ENCODE measurements at places on chromosomes 6 and 20. TPM values are rescaled to one million over a fixed set of nuclear protein-coding genes. Genes with fewer than 3 reads are reported as not detected.
A peak's percentile ranks its signal among the peaks of the same experiment; 100 is the strongest.

DNA sequence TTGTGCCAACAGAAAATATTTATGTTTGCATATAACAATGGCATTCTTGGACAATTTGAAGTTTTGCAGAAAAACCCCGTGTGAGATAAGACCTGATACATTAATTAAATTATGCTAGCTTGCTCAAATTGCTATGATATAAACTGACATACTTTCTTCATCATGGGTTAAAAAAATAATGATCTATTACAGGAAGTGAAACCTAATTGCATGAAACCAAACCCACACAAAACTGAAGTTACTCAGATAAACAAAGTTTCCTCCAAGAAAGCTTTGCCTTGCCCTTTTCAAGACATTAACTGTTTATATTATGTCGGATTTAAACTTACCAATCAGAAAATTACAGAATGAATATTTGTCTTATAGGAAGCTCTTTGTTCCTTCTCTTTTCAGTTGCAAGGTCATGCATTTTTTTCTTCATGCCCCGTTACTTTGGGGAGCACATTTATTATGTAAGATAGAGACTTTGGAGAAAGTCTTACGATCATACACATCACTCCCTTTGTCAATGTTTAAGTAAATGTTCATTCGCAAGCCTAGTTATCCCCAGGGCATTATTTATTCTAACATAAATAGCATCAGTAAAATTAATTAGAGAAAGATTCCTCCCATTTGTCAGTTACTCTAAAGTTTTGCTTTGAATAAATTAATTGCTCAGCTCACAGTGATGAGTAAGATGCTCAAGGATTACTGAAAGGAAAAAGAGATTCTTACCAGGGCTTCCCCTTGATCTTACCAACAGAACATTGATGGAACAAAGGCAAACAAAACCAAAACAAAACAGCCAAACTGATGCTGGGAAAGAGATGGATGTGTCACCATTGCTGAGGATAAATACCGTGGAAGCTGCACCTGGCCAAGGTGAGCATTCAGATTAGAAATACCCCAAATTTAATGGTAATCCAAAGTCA is 14.8 kb upstream of the TMEM244 start:
- no peak overlapping the region for H3K4me3 ChIP-seq
- no peaks in the 10 kb centered on the region for H3K36me3 ChIP-seq
- no peaks in the 10 kb centered on the region for H3K4me1 ChIP-seq
- no peak for DNase-seq
- H3K27ac ChIP-seq, result no peak overlapping the region

DNA sequence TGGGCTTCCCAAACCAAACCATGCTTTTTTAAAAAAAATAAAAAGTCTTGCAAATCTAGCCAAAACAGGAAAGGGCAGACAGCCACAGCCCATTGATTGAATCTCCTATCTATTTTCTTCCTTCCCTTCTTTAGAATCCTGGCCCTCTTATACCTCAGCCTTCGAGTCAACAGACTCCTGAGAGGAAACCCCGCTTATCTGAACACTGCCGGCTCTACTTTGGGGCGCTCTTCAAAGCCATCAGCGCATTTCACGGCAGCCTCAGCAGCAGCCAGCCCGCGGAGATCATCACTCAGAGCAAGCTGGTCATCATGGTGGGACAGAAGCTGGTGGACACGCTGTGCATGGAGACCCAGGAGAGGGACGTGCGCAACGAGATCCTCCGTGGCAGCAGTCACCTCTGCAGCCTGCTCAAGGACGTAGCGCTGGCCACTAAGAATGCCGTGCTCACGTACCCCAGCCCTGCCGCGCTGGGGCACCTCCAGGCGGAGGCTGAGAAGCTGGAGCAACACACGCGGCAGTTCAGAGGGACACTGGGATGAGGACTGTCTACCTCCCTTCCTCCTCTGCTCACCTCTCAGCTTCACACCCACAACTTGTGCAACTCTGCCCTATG is 10.1 kb upstream of the RTF2 start:
- DNase-seq, result no peak
- H3K4me3 ChIP-seq, result no peak overlapping the region
- no peaks in the 10 kb centered on the region for H3K27me3 ChIP-seq
- no peaks in the 10 kb centered on the region for H3K4me1 ChIP-seq

- DNase-seq, result no peak
- no peaks in the 10 kb centered on the region for H3K36me3 ChIP-seq
- H3K4me3 ChIP-seq, result no peak overlapping the region
Observed at GRCh38 chr20:60135276-60135675, 177.1 kb downstream of the CDH26 start.

GRCh38 chr6:166595061-166595780 is 8.7 kb upstream of the RAMACL start:
- no peaks in the 10 kb centered on the region for H3K36me3 ChIP-seq
- peak overlapping the region; percentile 49 for H3K27ac ChIP-seq
- H3K4me3 ChIP-seq, result no peak overlapping the region
- peaks cover 54% of the 10 kb centered on the region for H3K4me1 ChIP-seq

- H3K27me3 ChIP-seq, result no peaks in the 10 kb centered on the region
- no peaks in the 10 kb centered on the region for H3K36me3 ChIP-seq
- no peak for DNase-seq
- H3K4me1 ChIP-seq, result peaks cover 64% of the 10 kb centered on the region
Observed at GRCh38 chr20:49584418-49585382, 16.8 kb upstream of the PTGIS start.

GRCh38 chr20:50464026-50464724 is 46.0 kb upstream of the PTPN1 start:
- peak; percentile 88 for DNase-seq
- H3K36me3 ChIP-seq, result no peaks in the 10 kb centered on the region
- H3K4me3 ChIP-seq, result peak overlapping the region; percentile 18
- no peaks in the 10 kb centered on the region for H3K27me3 ChIP-seq
- no peaks in the 10 kb centered on the region for H3K4me1 ChIP-seq
- H3K27ac ChIP-seq, result no peak overlapping the region

DNA sequence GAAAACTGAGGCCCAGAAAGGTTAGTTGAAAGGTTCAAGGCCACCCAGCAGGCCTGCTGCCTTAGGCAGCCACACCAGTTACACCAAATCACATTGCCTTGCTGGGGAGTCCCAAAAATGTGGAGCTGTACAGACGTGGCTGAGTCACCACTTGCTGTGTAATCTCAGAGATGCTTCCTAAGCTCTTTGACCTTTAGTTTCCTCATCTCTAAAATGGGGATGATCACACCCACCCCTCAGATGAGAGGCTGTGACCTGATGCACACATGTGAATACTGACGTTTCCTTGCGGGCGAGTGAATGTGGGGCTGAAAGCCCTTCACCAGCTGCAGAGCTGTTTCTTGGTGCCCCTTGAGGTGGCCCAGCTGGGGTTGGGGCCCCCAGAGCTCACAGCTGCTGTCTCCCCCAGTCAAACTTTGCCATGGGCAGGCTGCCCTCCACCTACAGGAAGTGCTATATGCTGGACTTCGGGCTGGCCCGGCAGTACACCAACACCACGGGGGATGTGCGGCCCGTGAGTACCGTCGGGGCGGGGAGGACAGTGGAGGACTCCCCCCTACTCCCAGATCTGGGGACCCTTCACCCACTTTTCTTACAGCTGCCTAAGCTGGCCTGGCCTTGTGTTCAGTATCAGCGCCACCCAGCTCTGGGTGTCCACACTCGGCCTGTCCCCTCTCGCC is 11.0 kb downstream of the TTBK1 start:
- H3K4me3 ChIP-seq, result no peak overlapping the region
- H3K4me1 ChIP-seq, result no peaks in the 10 kb centered on the region
- H3K27ac ChIP-seq, result no peak overlapping the region
- DNase-seq, result no peak

DNA sequence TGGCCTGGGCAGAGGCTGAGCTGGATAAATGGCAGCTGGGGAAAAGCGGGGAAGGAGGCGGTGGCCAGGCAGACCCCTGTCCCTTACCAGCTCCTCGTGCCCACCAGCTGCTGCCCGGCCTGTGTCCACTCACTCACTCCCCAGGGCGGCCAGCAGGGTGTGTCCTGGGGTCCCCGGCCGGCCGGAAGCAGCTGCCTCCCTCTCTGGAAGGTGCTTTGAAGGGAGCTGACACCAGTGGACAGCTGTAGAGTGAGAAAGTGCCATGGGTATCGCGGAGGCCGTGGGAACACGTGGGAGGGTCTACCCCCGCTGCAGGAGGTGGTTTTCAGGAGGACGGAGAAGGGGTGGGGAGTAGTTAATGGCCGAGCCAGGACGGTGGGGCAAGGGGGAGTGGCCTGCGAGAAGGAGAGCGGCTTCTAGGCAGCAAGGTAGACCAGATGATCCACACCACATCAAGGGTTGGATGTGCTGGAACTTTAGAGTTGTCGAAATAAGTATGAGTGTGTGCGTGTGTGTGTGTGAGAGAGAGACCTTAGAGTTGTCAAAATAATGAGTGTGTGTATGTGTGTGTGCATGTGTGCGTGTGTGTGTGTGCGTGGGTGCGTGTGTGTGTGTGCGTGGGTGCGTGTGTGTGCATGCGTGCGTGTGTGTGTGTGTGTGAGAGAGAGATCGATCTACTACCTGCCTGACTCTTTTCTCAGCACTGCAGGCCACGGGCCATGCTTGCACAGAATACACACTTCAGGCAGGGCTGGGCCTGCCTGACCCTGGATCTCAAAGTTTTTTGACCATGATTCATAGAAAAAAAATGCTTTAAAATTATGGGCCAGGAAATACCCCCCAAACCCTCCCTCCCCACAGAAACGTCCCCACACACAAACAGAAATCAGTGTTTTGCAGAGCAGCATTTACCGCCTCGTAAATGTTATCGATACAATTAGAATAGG is 43.9 kb downstream of the CDH4 start:
- no peaks in the 10 kb centered on the region for H3K36me3 ChIP-seq
- no peak overlapping the region for H3K27ac ChIP-seq
- no peak for DNase-seq
- no peaks in the 10 kb centered on the region for H3K27me3 ChIP-seq

DNA sequence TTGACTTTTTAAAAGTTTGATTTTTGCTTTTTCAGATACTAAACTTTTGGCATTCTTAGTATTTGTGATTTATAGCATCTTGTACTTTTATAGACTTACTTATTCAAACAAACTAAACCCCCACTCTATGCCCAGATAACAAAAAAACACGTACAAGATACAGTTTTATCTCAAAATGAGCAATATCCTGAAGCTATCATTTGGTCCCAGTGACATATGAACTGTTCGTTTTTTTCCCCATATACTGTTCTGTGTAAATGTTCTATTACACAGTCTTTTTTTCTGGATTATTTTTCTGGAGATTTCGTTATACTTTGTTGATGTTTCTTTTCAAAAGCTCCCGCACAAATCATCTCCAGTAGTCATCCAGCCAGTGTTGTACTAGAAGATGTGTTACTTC is 27.3 kb upstream of the SERINC3 start:
- H3K4me3 ChIP-seq, result no peak overlapping the region
- DNase-seq, result no peak
- peak overlapping the region; percentile 92 for H3K27ac ChIP-seq
- H3K4me1 ChIP-seq, result peaks cover 45% of the 10 kb centered on the region
- no peaks in the 10 kb centered on the region for H3K27me3 ChIP-seq

DNA sequence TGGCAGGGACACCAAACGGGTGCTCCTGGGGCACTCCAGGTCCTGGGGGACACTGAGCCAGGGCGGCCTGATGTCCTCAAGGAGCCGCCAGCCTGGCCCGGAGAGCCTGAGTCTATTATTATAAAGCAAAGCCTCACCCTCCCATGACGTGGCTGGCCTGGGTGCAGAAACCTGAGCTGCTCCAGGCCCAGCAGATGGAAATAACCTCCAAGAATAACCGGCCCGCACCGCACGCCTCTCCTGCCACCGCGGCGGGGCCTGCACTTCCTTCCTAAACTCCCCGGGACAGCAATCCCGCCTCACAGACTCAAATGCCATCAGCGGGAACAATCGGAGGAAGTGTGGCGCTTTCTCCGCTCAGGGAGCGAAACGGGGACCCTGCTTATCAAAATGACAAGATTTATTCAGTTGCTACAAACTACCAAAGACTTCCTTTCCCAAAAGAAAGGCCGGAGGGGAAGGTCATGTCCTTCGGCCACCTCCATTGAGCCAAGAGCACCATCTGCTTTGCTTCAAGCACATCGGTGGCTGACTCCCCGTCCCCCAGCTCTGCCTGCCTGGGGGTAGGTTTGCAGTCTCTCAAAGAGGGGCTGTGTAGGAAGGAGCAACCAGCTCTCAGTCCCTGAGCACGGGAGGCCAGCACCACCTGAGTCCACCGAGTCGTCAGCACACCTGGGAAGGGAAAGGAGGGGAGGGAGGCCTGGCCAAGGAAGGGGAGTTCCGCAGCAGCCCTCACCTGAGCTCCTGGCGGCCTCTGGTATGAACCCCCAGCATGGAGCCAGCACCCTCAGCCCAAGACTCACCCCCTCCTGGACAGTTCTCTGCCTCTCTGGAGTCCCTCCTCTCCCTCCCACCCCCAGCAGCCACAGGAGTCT is 78.6 kb upstream of the QKI start:
- H3K27ac ChIP-seq, result peak overlapping the region; percentile 39
- no peaks in the 10 kb centered on the region for H3K36me3 ChIP-seq
- H3K4me3 ChIP-seq, result no peak overlapping the region
- H3K27me3 ChIP-seq, result no peaks in the 10 kb centered on the region

GRCh38 chr6:83153883-83154521 is 39.1 kb downstream of the PGM3 start:
- H3K36me3 ChIP-seq, result no peaks in the 10 kb centered on the region
- no peak overlapping the region for H3K27ac ChIP-seq
- DNase-seq, result no peak
- H3K4me3 ChIP-seq, result no peak overlapping the region
- no peaks in the 10 kb centered on the region for H3K27me3 ChIP-seq
- H3K4me1 ChIP-seq, result no peaks in the 10 kb centered on the region

DNA sequence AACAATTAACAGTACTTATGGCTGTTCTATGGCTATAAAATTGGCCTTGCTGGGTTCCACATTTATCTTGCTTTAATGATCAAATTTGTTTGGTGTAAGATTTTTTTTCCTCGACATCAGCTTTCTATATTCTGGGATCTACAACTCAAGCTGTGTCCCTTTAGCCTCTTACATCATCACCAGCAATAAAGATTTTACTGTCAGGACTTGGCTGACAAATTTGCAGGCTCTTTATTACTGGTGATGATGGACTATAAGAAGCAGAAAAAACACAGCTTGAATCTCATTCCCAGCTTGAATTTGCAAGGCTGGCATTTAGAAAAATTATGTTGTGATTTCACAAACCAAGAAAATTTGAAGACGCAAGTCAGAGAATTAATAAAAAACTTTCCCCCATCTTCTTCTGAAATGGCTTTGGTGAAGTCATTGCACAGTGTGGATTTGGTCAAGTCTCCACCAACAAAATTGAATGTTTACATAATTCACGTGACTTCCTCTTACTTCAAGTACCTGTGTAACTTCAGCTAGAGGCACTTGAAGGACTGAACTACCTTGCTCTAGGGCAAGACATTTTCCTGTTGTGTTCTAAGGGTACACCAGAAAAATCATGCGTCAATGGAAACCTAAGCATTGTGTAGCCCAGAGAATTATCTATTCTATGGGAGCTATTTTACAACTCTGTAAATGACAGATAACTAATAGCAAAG is 175.0 kb downstream of the CBLN4 start:
- no peaks in the 10 kb centered on the region for H3K36me3 ChIP-seq
- no peak for DNase-seq
- H3K27ac ChIP-seq, result no peak overlapping the region
- no peak overlapping the region for H3K4me3 ChIP-seq
- no peaks in the 10 kb centered on the region for H3K27me3 ChIP-seq

DYNLT2 gene
- total RNA-seq, result 2.2 TPM

TRIM31 gene
- total RNA-seq, result not detected

MCUR1 gene
- 13.2 TPM for total RNA-seq

C6orf132 gene
- total RNA-seq, result 3.3 TPM

ZSCAN31 gene
- 22.8 TPM for total RNA-seq

NFKBIE gene
- 6.9 TPM for total RNA-seq

KCNB1 gene
- total RNA-seq, result 17.4 TPM
